ENCODE measurements at places on chromosomes 13 and 19.
A peak's percentile ranks its signal among the peaks of the same experiment; 100 is the strongest.

DNA sequence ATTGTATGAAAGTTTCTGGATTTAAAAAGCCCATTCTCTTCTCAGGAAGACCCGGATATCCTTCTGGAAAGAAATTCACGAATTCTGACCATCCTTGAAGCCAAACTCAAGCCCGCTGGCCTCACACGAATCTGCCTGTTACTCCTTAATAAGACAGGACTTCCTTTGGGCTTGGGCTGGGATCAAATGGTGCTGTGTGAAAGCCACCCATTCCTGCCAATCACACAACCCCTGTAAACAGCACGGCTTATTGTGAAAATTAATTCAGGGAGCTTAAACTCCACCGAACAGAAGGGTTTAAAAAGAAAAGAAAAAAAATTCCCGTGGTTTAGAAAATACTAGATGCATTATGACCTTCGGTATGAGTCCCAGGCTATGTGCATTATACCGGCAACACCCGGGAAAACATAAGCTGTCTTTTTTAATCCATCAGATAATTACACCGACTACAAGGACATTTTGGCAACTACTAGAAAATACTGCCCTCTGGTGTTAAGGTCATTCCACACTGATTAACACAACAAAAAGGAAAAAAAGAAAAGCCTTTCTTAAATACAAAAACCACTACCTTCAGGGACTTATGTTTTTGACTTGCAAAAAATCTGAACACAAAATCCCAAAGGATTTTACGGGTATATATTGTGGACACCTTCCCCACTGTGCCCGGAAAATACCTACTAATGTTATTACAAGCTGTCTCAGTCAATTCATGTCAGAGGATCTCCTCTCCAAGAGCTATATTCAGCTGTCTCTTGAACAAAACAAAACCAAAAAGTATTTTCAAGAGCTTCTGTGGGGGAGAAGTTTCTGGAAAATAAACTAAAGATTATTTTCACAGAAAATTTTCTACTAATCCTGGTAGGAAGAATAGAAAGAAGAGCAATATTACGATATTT lies 76.0 kb upstream of the LSM14A start:
- DNase-seq = peak; percentile 52

- DNase-seq = no peak
Observed at GRCh38 chr13:32261567-32261966, 53.6 kb downstream of the ZAR1L start.

GRCh38 chr13:45873491-45874325 lies 22.2 kb upstream of the SIAH3 start:
- DNase-seq = no peak

DNA sequence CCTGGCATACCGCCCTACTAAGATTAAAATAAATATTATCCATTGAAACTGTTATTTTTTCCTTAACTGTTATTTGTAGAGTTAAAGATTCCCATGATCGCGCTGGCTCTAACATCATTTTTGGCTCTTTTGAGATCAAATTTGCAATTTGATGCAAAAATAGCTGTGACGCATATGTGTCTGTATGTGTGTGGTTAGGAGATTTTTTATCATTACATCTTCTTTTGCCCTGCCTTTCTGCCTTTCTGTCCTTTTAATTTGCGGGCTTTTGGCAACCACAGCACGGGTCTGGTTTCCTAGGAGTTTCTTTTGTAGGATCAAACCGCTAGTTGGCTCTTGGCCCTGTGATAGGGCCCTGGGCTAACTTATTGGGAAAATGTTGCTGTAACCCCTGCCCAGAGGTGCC lies 37.3 kb upstream of the ALOX5AP start:
- DNase-seq = no peak

DNA sequence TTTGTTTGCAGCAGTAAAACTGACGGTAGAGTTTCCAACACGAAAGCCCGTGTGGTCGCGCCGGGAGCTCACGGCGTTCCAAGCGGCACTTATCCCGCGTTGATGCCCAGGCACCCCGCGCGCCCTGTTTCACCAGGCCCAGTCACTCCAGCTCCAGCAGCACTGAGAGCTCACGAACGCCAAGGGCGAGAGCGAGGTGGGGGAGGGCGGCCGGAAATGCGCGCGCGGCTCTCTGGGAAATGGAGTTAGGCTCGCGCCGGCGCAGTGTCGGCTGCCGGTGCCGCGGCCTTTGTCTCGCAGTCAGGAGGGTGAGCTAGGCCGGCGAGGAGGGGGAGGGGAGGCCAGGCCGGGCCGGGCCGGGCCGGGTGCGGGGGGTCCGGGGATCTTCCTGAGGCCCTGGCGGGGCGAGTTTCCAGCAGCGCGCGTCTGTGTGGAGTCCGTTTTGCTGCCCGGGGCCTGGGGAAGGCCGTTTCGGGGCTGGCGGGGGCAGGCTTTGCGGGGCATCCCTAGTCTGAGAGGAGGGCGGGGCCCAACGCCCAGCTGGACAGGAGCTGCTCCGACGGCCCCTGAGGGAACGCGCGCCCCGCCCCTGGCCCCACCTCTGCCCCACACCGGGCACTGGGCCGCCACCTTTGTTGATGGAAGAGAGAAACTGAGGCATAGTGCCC lies at the start of gene ZNF135:
Gene ZNF135 (plus strand): TSS at position 280 of the 668 bp plus-strand sequence. CDS start 721 bp downstream, outside the sequence.
- DNase-seq = peak; percentile 75

DNA sequence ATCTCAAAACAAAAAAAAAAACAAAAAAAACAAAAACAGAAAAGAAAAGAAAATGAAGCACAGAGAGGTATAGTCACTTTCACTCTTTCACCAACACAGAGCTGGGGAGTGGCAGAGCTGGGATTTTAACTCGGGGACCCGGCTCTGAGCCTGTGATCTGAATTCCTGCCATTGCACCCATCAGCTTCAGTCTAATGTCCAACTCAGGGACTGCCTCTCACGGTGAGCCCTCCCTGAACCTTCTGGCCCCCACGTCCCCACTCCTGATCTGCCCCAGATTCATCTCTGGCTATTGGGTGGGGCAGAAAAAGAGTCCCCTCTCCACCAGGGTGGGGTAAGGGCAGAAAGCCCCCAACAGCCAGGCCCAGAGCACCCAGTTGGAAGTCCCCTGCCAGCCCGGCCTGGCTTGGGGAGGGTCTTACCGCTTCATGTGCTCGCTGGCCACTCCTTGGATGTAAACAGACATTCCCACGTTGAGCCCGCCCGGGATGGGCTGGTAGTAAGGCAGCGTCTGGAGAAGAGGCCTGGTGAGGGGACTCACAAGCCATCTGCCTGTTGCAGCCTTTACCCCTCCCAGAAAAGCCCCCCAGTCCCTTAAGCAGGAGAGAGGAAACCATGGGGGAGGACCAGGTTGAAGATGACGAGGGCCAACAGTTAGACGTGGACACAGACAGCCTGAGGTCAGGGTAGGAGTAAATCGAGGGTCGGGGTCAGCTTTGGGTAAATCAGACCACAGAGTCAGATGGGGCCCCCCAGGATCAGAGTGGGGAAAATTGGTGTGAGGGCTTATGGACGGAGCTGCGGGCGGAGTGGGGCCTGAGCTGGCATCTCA lies 520 bp downstream of the LGALS4 start:
- no peak for DNase-seq

- DNase-seq = peak; percentile 36
Observed at GRCh38 chr13:51532736-51533197, 51.5 kb upstream of the WDFY2 start.

GRCh38 chr13:85828094-85828684 lies 29.0 kb upstream of the SLITRK6 start:
- DNase-seq = peak; percentile 25

DNA sequence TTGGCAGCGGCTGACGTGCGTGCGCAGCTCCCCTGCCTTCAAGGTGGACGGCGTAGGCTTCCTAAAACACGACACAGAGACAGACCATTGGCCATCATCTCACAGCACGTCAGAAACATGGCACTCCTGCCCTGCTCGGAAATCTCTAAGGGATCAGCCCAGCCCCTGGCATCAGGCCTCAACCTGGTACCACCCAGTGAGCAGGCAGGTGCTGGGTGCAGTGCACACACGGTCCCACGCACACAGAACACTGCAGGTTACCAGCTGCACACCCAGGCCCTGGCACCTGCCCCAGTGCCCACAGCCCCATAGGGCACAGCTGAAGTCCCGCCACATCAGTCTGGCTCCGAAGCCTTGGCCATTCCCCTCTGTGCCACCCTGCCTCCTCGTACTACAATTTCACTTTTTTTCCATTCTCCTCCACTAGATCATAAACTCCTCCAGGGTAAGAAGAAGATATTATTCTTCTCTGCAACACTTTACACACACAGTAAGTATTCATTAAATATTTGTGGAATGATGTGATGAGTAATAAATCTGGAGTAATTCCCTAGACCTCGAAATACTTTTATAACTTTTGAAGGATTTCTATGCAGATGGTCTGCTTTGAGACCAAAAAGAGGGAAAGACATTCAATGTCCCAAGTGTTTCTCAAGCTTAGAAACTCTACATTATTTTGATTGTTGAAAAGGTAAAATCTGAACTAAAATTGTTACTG lies 156.4 kb downstream of the COL4A1 start:
- DNase-seq = no peak

GRCh38 chr19:33622809-33623511 lies 1.2 kb downstream of the CHST8 start:
- DNase-seq = no peak
